ENCODE measurements at places on chromosomes 6 and 20.
A peak's percentile ranks its signal among the peaks of the same experiment; 100 is the strongest.

DNA sequence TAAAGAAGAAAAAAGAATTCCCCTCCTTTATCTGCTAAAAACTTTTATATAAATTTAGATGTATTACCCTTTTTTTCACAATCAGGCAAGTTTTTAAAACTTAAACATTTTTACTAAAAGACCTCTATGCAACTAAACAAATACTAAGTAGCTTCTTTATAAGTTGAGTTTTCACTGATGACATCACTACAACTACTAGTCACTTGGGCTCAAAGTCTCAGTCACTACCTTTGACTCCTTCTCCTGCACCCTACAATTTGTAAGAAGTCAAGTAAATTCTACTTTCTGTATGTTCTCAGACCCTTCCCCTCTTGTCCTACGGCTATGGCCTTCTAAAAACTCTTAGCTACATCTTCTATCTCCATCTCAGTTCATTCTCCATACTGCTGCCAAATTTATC, 11.2 kb downstream of the SUPT3H start:
- no peak for DNase-seq

DNA sequence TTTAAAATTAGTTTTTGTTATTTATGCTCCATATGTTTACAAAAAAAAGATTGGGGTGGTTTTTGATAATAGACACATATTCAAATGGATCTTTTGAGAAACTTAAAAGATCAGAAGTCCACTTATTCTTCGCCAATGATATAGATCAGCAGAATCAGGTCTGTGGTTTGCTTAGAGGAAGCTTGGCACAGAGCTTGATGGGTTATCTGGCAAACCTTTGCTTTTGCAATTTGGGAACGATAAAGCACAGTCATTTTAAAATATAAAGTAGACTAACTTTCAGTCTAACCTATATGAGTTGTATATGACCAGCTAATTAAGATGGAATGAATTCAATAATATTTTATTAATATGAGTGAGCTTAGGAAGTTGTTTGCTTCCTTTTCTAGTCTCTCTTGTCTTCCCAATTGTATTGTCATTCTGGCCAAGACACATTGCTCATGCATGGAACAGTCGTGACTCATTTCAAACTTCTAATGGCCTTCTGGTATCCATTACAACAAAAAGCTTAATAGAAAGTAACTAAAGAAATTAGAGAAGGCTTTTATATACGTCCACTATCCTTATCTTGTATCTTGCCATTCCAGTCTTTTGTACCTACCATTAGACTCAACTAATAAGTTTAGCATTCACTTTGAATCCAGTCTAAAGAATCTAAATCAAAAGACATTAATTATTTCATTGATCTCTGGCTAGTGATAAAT, 118.7 kb downstream of the TBX18 start:
- no peak for DNase-seq

- DNase-seq: peak; percentile 51
These were observed 768 bp upstream of the FYN start for GRCh38 chr6:111874025-111874415.

GRCh38 chr6:153976921-153977693, 61.9 kb upstream of the OPRM1 start:
- DNase-seq: no peak

GRCh38 chr6:157800420-157801237, 22.4 kb upstream of the SNX9 start:
- DNase-seq: no peak

DNA sequence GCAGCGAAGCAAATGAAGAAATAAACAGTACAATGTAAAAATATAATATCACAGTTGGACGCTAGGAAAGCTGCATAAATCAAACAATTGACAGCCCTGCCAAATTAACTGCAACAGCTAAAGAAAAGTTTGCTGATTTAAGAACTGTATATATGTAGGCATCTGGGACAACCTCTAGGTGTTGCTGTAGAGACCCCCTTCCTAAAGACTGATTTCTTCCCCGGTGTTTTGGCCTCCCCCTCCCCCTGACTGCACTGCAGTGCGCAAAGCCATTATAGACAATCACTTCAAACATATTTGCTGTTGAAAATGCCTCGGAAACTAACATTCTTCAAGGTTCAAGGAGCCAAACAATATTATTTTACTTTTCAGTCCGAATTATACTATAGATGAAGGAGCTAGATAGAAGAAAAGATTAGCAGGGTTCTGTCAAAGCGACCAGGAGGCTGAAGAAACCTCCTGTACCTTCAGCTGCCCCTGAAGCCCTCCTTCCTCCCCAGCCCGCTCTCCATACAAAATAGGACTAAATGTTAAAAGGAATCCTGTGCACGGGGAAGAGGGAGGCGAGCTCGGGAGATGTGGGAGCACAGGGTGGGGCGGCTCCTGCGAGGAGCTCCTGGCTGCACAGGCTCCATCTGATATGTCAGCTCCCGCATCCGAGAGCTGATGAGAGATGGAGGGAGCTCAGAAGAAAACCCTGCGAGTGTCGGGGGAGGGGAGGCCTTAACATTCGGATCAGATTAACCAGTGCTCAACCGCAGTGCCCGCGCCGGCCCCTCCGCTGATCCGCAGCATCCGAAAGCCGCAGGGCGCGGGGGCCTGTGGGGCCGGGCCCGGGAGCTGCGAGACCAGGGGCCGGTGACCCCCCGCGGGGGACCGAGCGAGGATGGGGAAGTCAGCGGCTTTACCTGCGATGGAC, 822 bp downstream of the ELOVL4 start:
- DNase-seq: peak; percentile 40

DNA sequence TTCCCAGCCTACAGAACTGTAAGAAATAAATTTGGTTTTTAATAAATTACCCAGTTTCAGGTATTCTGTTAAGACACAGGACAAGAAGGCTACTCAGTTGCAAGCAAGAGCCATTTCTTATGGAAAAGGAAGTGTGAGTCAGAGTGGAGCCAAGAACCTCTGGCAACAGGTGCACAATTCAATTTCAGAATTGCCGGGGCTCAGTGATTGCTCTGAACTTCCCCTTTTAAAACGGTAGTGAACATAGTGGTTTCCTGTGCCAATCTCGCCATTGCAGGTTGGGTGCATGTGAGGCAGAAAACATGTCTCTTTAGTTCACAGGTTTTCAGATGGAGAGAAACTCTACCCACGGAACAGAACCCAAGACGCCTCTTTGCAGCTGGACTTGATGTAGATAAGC, 16.4 kb downstream of the PIGT start:
- peak; percentile 34 for DNase-seq

DNA sequence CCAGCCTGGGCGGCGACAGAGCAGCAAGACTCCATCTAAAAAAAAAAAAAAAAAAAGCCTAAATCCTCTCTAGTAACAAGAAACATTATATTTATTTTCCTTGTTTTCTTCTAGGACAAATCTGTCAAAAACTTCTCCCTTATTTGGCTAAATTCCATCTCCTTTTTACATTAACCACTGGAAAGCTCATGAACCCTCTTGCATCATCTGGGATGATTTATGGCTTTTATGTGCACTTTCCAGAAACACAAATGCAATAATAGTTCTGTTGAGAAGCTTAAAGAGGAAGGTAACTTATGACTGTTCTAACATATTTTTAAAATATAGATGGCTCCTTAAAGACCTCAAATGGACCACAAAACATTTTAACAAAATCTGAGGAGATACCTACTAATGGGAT, 526.1 kb upstream of the SPTLC3 start:
- DNase-seq: peak; percentile 3
